Urinary bladder (tissue), 4 donors: ENCODE measurements at places on chromosomes 1 and 21.

- no peak for DNase-seq
Measured at GRCh38 chr1:207691841-207692240, 46.9 kb downstream of the CR1L start.

- no peak for DNase-seq
Measured at GRCh38 chr1:109764561-109765482, 1.1 kb upstream of the EPS8L3 start.

- no peak for DNase-seq
Measured at GRCh38 chr1:183566026-183566425, 24.2 kb downstream of the NCF2 start.

GRCh38 chr1:222331340-222331739, 216.6 kb downstream of the HHIPL2 start:
- no peak for DNase-seq

DNA sequence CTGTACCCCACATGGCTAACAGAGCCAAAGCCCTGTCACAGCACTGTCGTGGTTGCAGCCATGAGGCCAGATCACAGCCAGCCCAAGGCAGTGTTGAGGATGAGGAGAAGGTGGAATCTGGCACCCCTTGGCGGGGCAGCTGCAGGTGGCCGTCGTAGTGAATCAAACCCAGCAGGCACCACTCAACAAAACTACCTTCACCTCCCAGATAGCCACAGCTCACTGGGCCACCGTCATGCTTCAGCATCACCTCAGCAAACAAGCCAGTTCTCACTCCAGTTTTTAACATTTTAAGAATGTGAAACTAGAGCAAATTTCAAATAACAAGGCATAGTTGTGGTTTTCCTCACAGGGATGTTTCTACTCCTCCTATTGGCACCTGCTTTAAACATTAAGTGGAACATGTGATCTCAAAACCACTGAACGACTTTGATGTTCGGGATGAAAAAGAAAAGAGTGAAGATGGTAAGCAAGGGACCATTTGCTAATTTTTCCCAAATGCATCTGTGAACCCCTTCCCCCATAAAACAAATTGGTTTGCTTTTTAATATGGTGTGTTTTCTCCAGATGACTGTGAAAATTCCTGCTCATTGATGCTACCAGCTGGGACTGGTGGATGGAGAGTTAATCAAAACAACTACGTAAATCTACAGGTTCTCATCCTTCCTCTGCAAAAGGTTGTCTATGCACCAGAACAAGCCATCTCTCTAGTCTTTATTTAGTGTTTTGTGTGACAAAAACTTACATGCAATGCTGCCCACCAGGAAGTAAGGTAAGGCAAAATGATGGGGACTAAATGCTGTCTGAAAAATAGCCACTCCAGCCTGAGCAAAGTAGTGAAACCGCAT, 45.5 kb downstream of the TOR1AIP2 start:
- DNase-seq: no peak

DNA sequence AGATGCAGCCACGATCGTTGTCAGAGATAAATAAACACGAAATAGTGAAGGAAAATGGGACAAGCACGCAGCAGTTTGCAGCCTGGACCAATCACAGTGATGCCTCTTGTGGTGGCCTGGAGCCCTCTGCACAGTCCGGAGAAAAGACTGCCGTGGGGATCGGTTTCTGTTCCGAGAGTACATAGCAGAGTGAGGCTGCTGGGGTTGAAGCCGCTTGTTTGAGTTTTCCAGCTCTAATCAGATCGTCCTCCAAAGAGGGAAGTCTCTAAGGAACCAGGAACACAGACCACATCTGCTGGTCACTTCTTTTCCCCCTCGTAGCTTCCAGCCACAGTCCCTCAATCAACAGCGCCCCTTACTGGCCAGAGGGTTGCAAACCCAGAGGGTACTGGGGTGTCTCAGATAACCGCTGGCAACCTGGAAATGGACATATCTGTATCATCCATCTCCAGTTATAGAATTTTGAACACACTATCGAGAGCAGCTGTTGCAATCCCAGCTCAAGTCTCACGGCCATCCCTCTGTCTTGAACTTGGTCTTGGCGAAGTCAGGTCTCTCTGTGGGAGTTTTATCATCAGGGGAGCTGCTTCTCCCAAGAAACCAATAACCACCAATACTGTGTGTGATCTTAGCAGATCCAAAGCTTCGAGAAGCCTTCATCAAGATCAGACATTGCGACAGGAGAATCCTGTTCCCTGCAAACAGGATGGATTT, 57.4 kb downstream of the OLIG1 start:
- DNase-seq: peak; percentile 39

- DNase-seq: no peak
Measured at GRCh38 chr1:4034318-4034887, 134.3 kb upstream of the C1orf174 start.

GRCh38 chr1:102097451-102097850, 100.7 kb upstream of the OLFM3 start:
- no peak for DNase-seq
